ENCODE measurements at places on chromosomes 12 and 14.

GRCh38 chr12:20309504-20310148, 58.7 kb upstream of the PDE3A start:
- DNase-seq = no peak

DNA sequence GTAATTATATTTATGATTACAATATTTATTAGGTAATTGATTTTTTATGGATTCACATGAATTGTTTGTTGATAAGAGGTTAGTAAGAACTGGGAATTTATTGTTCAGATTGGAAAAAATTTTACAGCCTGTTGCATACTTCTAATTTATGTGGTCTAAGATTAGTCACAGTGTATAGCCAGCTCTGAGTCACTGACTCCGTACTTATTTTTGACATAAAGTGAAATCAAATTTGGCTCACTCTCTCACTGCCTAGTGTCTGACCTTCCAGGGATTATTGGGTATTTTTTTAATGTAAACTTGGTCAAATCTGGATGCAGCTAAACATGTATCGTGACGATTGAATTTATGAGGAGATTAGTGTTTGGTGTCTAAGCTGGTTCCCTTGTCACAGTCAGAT, 109.3 kb downstream of the PTPRQ start:
- DNase-seq = no peak

GRCh38 chr12:64650762-64651161, 40.5 kb downstream of the RASSF3 start:
- DNase-seq = no peak

DNA sequence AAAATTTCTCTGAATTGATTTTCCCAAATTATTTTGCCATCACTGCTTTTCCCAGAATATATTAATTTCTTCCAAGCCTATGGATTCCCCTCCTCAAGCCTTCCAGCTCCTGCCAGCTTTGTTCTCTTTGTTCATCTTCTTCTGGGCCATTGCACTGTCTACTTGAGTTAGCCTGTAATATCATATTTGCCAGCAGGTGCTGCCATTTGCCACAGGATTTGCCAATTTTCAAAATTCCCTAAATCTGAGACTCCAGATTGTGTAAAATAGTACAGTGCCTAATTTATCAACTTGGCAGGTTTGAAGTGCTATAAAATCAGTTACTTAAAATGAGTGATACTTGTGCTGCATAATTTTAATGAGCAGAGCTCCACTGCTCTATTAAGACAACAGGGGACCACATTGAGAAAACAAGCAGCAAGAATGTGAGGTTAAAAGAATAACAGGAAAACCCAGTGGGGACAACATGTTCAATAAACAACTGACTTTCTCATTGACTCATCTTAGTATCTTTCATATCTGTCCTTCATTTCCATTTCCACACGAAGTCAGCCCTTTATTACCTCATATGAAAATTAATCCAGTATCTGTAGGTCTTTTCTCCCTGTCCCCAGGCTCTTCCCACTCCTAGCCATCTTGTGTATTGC, 84.6 kb upstream of the CCDC196 start:
- peak; percentile 22 for DNase-seq

GRCh38 chr12:71642264-71642663, 21.4 kb downstream of the ZFC3H1 start:
- DNase-seq = no peak

DNA sequence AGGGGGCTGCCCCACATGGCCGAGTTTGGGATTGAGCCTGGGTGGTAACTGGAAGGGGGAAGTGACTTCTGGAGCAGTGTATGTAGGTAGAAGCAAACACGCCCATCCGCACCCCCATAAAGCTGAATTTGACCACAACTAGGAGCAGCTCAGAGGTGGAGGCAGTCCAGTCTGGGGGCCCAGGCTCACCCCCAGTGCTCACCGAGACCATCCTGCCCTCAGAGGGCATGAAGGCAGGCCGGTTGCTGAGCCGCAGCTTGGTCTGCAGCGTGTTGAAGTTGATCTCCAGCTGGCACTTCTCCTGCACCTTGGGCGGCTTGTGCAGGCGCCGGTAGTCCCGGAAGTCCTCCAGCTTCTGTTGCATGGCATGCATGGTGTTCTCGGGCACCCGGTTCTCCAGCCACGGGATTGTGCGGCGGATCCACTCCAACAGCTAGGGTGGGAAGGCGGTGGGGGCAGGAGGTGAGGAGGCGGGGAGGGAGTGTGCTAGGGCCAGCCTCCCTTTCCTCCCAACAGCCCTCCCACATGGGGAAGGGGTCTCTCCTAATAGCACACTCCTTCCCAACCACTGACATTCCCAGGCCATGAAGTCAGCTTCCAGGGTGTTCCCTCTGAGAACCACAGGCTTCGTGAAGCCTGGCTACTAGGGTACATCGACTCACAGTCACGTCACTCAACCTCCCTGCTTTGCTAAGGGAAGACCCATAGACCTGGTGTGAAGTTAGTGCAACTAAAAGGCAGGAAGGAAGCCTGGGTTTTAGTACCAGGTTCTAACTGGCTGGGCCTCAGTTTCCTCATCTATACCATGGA, 87.0 kb downstream of the ACTN1 start:
- no peak for DNase-seq

- no peak for DNase-seq
Measured at GRCh38 chr12:2732290-2732689, 62.5 kb upstream of the FKBP4 start.

GRCh38 chr12:4047421-4047820, 174.2 kb upstream of the PARP11 start:
- no peak for DNase-seq

- no peak for DNase-seq
Measured at GRCh38 chr14:20485900-20486299, 16.7 kb downstream of the PNP start.

GRCh38 chr12:80175307-80175930, 76.1 kb downstream of the OTOGL start:
- no peak for DNase-seq

- no peak for DNase-seq
Measured at GRCh38 chr14:93019970-93020369, 95.8 kb downstream of the ITPK1 start.

DNA sequence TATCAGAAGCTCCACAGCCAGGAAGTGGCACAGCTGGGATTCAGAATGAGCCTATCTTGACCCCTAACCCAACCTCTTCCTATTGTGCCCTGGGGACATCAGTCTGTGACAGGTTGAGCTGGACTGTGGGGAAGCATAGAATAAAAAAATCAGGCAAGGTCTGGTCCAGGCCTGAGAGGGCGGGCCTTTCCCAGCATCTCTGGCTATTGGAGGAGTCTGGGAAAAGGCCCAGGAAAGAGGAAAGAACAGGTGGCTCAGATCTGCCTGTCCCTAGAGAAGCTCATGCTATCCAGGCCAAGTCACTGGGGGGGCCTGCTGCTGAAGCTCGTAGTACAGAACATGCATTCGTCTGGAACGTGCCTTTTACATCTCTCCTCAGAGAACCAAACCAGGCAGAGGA, 100.5 kb downstream of the PPM1H start:
- DNase-seq = no peak

- no peak for DNase-seq
Measured at GRCh38 chr12:46150735-46151134, 118.1 kb downstream of the SLC38A1 start.

DNA sequence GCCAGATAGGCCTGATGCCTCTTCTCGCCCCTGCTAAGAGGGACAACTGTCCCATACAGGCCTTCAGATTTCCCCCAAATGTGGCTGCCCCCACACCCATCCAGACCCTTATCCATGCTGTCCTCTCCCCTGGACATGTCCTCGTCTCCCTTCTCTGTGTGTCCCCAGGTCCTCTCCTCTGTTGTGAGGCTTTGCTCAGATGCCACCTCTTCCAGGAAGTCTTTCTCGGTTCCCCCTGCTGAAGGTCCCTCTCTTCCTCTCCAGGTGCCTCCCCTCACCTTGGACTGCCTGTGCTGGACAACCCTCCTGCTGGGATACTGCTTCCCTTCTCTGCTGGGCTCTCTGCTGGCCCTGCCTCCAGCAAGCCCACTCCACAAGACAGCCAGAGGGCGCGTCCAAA, 33.7 kb downstream of the BEGAIN start:
- DNase-seq = no peak

DNA sequence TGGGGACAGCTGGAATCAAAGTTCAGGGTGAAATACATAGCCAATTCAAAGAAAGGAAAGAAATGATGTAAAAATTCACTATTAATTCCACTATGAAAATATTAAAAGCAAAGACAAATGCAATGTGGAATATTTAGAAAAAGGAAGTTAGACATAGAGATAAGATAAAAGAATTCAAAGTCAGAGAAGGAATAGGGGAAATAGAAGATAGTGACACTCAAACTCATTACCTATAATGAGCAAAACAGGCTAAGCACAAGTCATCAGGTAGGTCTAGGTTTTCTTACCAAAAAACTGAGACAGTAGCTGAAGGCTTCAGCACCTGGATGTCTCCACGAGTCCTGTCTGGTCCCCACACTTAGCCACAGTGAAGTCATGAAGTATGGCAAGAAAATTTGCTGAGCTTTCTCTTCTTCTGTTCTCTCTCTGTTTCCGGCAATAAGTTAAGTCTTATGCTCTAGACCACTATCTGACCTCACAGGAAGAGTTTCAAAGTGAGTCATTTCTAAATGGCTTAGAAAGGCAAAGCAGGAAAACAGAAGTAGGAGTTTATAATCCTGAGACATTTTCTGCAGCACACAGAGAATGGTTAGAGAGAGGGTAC, at the start of gene C3AR1:
C3AR1 (minus strand) TSS at position 369 of the 604 bp plus-strand sequence. CDS start 6,174 bp downstream, outside the sequence.
- no peak for DNase-seq

Data from NCI-H1105 (cell line).